ENCODE measurements at places on chromosomes 12 and 14.

- no peak for DNase-seq
These were observed 545.5 kb upstream of the TBX3 start for GRCh38 chr12:115229517-115229916.

GRCh38 chr14:25103271-25103670 lies 53.3 kb upstream of the STXBP6 start:
- no peak for DNase-seq

DNA sequence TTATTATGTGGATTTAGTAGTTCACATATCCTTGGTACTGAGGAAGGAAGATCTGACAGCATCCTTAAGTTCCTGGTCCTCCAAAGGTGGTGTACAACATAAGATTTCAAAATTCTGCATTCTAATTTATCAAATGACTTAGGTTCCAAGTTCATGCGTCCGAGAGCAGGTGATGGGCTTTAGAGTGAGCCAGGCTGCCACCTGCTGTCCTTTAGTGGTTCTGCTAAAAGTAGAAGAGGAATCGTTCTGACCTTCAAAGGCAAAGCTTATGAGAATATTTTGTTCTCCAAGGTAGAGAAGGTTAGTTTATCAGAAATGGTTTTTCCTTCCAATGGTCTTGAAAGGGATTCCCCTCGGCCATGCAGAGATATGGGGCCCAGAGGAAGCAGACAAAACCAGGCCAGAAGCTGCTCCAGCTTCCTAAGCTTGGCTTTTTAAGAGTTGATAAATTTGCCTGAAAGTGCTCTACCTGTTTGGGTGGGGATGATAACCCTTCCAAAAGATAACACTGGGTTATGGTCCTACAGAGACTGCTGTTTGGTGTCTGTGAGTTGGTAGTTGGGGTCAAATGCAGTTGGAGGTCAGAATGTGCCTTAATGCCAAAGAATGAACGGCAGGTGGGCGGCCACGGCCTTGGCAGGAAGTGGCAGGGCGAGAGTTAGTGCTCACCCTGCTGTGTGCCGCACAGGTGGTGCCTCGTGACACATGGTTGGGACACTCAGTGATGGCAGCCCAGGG lies 29.1 kb upstream of the LRTM2 start:
- peak; percentile 66 for DNase-seq

DNA sequence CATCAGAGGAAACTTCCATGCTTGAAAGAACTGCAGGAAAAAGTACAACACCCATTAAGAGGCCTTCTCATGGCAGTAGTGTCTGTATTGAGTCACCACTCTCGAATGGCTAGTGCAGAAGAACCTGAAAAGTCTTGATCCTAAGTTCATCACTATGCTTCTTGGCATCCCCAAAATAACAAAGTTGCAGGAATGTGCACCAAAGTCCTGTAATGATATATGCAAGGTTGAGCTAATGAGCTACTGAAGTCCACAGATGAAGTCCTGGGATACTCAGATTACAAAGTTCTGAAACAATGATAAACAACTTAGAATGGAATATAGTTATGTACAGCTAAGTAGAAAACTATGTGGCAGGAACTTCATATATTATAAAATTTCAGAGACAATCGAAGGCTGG lies 545.4 kb downstream of the FOXG1 start:
- DNase-seq = no peak

DNA sequence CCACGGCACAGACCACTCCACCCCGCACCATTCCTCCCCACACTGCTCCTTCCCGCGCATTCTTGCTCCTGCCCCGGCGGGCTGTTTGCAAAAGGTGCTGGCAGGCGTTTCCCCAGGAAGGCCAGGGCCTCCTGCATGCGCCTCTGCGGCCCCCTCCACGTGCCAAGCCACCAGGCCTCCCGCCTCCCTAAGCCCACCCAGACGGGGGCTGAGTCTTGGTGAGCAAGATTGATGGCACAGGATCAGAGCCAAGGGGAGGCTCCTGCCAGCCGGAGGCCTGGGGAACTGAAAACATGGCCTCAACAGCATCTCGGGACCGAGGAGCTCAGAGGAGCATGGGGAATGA lies 328.3 kb upstream of the DIO3 start:
- no peak for DNase-seq

DNA sequence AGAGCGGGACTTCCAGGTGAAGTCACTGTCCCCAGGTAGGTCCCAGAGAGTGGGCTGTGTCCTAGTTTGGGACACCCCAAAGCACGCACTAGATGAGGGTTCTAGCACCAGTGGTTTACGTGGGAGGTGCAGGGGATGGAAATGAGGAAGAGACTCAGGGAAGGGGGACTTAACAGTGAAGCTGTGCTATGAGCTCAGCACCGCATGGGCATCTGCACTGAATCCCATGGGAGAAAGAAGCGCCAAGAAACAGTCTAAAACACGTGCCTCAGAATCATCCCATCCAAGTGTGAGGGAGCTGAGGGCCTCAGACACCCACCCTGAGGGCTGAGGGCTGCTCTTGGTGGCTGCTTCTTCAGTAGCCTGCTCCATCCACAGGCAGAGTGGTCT lies 71.5 kb upstream of the ZFP36L1 start:
- no peak for DNase-seq

DNA sequence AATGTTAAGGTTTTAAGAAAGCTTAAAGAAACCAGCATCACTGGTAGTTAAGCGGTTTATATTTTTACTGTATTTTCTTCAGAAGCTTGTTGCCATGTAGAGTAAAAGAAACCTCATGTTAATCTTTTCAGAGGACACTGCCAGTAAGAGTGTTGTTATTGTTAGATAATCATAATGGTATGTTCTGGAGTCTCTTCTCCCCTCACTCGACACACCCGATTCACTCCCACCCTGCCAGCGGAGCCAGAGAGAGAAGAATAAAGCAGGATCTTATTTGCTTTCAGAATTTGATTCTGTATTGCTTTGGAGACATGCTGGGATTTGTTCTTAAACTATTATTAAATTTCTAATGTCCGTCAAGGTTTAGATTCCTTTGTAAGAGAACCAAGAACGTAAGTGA lies 113.7 kb downstream of the SAMD4A start:
- no peak for DNase-seq

DNA sequence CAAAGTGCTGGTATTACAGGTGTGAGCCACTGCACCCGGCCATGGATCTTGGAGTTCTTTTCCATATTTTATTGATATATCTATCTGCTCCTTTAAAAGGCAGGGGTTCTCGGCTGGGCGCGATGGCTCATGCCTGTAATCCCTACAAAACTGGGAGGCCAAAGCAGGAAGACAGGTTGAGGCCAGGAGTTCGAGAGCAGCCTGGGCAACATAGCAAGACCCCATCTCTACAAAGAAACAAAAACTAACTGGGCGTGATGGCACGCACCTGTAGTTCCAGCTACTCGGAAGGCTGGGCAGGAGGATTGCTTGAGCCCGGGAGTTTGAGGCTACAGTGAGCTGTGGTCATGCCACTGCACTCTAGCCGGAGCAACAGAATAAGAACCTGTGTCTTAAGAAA lies 12.1 kb upstream of the GAPDH start:
- DNase-seq = no peak

DNA sequence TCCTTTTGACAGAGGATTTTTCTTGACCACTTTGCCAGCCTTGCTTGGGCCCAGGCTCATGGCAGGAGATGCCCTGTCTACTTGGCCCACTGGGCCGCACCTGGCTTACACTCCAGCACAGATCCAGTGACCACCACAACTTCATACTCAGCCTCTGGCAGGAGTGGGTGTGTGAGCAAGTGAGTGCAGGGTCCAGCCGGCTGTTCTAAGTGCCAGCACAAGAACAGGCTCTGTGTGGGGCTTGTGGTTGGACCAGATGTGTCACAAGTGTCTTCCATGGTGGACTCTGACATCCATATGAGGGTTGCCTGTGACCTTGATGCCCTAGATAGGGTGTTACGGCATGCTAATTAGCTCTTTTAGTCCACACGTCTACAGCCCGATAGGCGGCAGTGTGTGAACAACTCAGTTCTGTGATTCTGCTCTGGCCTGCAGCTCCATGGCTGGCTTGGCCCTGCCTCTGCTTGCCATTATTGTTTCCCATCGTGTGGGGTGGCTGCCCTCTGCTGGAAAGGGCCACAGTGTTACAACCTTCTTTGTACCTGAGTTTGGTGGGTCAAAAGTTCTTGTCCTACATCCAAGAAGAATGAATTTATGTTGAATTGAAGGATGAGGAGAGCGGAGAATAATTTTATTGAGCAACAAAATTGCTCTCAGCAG lies 1089.1 kb downstream of the SLC6A15 start:
- DNase-seq = no peak

DNA sequence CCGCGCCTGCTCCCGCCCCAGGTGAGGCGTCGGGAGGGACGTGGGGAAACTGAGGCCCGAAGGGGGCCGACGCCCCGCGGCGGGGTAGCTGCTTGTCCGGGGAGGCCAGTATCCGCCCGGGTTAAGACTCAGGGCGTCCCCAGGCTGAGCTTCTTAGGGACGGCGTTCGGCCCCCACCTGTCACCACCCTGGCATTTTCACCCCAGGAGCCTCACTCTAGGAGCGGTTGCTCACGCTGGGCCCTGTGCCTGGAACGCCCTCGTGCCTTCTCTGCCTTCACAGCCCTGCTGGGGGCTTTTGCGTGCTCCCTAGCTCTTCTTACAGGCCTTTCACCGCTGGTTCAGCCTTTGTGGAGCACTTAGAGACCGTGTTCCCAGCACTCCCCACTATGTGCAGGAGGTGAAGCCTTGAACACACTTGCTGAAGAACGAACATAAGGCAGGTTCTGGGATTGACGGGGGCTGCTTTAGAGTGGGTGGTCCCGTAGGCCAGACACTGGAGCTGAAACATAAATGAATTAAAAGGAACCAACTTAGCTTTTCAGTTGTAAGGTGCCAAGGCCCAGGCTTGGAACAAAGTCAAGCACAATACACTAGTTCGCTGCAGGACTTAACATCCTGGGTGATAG lies 601 bp downstream of the ZNF839 start:
- peak; percentile 56 for DNase-seq

GRCh38 chr12:92718483-92718990 lies 15.7 kb downstream of the PLEKHG7 start:
- DNase-seq = no peak

GRCh38 chr12:58435647-58436046 lies 484.7 kb downstream of the LRIG3 start:
- no peak for DNase-seq

- no peak for DNase-seq
These were observed 30.8 kb upstream of the HSPB8 start for GRCh38 chr12:119147847-119148448.

GRCh38 chr12:105382771-105383622 lies 52.5 kb downstream of the C12orf75 start:
- no peak for DNase-seq

- no peak for DNase-seq
These were observed 111.5 kb upstream of the WSCD2 start for GRCh38 chr12:108017472-108018057.

- DNase-seq = peak; percentile 29
These were observed 6.7 kb upstream of the RPS6KA5 start for GRCh38 chr14:91067186-91067585.

DNA sequence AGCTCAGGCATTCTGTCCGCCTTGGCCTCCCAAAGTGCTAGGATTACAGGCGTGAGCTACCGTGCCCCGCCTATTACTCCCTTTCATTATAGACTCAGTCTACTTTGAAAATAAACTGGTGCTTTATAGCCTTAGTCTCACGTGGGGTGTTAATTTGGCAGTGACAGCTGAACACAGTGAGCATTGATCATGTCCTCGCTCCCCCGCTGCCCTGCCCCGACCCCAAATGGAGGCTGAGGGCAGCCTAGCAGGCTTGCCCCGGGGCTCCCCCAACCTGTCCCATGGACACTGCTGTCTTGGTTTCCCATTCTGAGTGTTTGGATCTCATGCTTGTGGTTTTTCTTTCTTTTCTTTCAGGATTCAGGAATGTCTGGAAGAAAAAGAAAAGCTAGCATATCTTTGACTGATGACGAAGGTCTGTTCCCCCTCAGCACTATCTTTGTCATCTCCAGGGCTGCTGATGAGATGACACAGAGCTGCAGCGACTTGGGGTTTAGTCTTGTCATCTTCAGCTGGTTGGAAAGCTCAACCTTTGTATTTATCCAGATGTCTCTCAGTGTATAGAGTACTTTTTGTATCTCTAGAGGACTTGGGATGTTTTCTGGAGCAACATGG lies 42.2 kb downstream of the EP400 start:
- no peak for DNase-seq

GRCh38 chr12:66633676-66634075 lies 45.2 kb downstream of the GRIP1 start:
- no peak for DNase-seq

- no peak for DNase-seq
These were observed 44.0 kb upstream of the ISM2 start for GRCh38 chr14:77542421-77543239.

DNA sequence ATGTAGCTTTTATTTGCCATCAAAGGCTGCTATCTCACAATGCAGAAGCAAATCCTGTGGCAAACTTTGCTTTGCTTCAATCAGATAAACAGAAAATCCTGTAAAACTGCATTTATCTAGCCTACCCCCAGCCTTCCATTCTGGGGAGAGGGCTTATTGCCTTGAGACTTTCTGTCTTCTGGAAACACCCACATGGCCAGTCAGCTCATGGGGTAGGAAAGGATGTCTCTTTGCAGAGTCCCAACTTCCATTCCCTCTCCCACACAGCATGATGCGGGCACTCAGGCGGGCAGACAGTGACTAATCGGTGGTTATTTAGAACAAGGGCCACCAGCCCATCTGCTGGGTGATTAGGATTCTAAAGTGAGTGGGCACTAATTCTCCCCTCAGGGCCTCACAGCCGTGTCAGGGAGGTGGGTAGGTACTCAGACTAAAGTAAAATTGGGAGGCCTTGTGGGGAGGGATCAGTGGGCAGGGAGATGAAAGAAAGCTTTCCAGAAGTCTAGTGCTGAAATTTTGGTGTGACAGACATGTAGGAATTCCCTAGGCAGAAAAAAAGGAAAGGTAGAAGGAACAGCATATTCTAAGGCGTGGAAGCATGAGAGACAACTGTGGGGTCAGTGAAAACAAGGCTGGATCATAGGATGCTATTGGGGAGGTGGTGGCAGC lies 720.5 kb downstream of the VRK1 start:
- no peak for DNase-seq

DNA sequence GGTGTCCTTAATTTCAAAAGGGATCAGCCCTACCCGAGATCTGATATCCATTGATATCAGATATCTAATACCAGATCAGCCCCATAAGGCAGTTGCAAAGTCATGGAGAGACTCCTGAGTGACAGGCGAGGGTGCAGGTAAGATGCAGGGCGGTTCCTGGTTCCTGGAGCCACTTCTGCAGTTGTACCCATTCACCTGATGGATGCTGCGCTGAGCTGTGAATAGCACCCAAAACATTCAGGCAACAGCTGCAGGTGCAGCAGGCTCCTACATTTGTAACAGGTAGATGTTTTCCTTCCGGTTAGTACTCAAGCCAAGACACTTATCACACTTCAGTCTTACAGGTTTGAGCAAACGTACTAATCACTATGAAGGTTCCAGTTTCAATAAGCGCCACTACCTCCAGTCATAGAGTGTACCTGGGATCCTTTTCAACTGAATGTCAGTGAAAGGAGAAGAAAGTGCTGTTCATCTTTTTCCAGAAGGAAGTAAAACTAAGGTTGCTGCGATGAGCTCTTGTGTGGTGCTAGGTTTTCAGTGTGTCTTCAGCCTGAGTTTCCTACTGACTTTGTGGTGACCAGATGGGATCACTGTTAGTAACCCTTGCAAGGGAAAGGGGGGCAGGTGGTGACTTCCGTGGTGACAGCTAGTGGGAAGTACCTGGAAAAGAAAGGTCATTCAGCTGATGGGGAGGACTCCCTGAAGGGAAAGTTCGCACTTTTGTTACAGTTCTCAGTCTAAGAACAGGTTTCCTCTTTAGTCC lies 1.9 kb downstream of the ATP6V0A2 start:
- DNase-seq = no peak

GRCh38 chr12:90808568-90808967 lies 146.4 kb downstream of the CCER1 start:
- DNase-seq = no peak

Data from activated CD8-positive, alpha-beta memory T cell treated with anti-CD3 and anti-CD28 coated beads, Interleukin-2, amount 50 U/mL, for 4 hours (primary cell).